ENCODE measurements at places on chromosomes 7 and 10.
A peak's percentile ranks its signal among the peaks of the same experiment; 100 is the strongest.

- DNase-seq: no peak
Observed at GRCh38 chr10:130857631-130858295, 453.8 kb downstream of the TCERG1L start.

- DNase-seq: no peak
Observed at GRCh38 chr10:116265686-116266085, 7.3 kb downstream of the GFRA1 start.

- DNase-seq: no peak
Observed at GRCh38 chr7:37318541-37318940, 130.1 kb downstream of the ELMO1 start.

DNA sequence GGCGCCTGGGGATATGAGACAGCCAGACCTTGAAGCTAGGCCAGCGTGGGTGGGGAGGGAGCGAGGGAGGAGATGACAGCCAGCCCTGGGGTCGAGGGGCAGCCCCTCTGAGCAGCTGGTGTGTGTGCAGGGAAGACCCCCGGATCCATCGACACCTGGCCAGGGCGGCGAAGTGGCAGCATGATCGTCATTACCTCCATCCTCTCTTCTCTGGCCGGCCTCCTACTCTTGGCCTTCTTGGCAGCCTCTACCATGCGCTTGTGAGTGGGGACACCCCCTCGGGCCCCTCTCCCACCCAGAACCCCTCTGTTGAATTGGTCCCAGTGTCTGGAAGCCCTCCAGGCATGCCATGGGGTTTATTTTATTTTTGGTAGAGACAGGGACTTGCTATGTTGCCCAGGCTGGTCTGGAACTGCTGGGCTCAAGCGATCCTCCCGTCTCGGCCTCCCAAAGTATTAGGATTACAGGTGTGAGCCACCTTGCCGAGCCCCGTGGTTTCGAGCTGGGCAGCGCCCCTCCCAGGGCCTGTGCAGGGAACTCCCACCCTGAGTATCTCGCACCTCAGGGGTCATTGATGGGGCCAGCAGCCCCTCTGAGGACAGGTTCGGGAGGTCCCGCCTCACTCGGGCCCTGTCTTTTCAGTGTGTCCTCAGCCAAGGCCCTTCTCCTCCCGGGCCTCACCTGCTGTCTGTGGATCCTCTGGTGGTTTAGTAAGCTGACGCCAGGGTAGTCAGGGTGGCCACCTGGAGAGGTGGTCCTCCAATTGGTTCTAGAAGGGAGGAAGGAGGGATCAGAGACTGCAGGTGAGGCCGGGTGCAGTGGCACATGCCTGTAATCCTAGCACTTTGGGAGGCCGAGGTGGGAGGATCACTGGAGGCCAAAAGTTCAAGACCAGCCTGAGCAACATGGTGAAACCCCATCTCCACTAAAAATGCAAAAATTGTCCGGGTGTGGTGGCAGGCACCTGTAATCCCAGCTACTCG lies 3.8 kb downstream of the UPK3B start:
- DNase-seq: no peak

GRCh38 chr7:537911-538634 lies 18.4 kb upstream of the PDGFA start:
- no peak for DNase-seq

GRCh38 chr7:66376264-66376945 lies 171.3 kb downstream of the TPST1 start:
- DNase-seq: no peak

DNA sequence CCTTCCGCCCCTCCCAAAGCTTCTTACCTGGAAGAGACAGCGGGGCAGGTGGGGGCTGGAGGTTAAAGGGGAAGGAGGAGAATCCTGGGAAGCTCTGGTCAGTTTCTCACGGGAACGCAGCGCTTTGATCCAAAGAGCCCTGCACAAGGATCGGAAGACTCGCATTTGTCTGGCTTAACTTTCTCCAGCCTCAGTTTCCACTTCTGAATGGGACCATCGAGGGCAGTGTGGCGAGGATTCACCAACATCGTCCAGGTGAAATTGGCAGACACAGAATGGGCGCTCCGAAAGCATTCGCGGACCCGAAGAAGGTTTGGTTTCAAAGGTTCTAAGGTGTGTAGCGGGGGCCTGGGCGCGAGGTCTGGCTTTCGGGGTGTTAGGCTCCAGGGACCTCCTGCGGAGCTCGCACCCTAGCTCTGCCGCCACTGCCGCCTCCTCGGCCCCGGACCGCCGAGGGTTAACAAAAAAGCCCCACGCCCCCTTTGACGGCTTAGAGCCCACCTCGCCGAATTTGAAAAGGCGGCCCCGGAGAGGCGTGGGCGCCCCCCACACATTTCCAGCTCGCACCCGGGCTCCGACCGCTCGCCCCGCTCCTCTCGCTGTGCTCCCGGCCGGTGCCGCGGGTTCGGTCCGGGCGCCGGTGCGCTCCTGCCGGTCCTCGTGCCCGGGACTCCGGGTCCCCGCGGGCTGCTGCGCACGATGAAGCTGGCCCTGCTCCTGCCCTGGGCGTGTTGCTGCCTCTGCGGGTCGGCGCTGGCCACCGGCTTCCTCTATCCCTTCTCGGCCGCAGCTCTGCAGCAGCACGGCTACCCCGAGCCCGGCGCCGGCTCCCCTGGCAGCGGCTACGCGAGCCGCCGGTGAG lies at the start of gene COL26A1:
Gene COL26A1, plus strand, starts transcription at position 542 of the 862 bp plus-strand sequence. Its CDS starts 158 bp downstream, at position 700.
- DNase-seq: peak; percentile 45

DNA sequence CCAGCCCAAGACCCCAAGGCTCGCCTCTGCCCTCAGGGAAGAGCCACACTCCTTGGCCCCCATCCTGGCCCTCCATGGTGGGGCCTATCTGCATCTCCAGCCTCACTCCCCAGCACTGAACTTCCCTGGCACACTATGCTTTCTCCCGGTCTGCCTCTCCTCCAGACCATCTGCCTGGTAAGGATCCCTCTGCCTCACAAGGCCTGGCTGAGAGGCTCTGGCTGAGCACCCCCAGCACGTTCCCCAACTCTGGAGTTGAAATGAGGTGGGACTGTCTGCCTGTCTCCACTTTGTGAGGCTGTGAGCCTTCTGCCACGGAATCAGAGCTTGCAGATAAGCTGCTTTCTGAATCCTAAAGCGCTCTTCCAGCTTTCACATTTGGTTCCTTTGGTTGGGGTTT lies 220.7 kb downstream of the TNS3 start:
- DNase-seq: no peak

- DNase-seq: no peak
Observed at GRCh38 chr10:18376650-18377049, 236.4 kb downstream of the CACNB2 start.

GRCh38 chr7:46525876-46526275 lies 604.8 kb upstream of the IGFBP3 start:
- peak; percentile 90 for DNase-seq

- DNase-seq: no peak
Observed at GRCh38 chr7:100720671-100721504, 620 bp downstream of the EPO start.

- DNase-seq: no peak
Observed at GRCh38 chr10:3708852-3709251, 76.2 kb downstream of the KLF6 start.

DNA sequence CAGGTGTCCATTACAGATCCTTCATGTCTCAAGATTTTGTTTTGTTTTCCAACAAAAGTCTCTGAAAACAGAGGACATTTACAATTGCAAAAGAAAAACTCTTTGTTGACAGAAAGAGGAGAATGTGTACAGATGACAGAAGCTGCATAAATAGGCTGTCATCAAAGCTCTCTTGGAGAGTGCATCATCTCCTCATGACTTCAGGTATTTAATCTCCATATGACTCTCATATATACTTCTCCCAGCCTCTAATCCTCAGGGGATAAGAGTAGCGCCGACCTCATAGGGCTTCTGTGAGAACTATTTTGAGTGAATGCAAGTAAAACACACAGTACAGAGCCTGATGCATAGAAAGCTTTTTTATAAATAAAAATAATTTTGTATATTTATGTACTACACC lies 48.1 kb upstream of the SEPTIN7 start:
- DNase-seq: no peak

DNA sequence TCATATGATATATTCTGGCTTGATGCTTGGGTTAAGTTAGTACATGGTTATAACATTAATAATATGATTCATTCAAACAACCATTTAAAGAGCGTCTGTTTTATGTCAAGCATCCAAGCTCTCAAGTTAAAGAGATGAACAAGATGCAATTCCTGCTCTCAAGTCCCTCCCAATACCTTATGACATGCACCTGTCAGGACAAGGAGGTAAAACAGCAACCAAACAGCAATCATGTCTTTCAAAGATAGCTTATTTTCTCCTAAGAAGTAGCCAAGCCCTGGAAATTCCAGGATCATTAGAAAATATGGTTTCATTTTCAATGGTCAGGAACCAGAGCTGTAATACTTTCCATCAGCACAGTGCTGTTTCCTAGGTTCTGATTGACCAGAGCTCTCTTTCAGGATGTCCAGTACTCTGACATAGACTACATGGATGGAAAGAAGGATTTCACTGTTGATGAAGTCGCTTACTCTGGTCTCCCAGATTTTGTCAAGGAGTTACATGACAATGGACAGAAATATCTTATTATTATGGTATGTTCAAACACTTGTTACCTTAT lies 29.0 kb downstream of the MGAM2 start:
- DNase-seq: no peak

GRCh38 chr7:80324032-80324431 lies 187.8 kb downstream of the GNAT3 start:
- DNase-seq: no peak

DNA sequence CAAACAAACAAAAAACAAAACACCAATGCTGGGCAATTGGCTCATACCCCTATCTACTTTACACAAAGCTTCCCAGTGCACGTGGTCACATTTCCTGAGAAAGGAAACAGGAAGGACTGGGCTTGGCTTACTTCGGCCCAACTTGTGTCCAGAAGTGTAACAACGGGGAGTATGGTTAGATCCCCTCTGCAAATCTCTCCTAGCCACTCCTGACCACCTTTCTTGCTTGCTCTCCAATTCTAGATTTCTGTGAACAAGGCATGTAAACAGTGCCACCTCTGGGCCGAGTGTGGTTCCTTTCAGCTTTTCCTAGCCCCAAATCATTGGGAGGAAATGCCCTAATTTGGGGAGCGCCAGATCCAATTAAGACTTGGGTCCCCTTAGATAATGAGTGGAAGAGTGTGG lies 21.0 kb upstream of the FRAT2 start:
- no peak for DNase-seq

DNA sequence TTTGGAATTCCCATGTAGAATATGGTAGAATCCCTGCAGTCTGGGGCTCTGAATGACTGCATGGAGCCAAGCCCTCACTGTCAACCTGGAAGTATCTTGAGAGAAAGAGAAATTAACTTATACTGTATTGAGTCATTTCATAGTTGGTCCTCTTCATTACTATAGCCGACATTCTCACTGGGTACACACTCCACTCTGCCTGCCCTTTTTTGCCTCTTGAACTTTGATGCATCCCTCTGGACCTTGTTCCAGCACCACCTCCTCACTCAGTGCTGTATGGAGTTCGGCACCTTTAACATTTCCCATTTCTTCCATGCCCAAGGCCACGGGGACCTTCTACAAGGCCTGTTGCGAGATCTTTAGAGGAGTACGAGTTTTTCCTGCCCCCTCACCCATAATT lies 4.6 kb upstream of the ARHGAP22 start:
- DNase-seq: no peak

DNA sequence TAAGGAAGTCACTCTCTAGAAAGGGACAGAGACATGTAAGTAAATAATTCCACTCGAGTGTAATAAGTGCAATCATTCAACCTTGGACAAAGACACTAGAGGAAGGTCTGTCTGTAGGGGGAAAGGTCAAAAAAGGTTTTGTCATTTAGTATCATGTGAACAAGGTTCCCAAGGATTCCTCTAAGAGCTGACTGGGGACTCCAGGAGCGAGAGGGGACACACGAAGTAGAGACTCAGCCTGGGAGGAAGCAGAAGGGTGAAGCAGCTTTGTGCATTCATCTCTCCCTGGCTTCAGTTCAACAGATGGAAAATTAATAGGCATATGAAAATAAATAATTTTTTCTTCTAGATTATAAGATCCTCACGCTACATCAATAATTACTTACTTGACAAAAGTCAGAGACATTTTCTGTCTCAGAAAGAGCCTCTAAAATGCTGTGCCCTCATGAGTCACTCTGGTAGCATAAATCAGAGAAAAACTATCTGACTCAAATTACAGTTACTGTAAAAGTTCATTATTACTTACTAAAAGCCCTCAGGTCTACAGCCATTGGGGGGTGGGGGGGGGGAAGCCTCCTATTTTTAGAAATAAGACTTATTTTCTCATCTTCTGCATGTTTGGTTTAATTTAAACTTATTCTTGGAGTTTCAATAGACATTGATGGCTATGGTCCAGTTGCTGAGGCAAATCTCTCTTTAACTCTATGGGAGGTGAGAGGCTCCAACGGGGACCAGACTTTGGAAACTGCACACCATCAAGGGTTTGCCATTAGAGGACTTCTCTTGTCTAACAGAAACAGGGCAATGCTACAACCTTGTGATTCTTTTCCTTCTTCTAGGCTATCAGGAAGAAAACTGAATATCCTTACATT lies 275.1 kb upstream of the KLF14 start:
- no peak for DNase-seq

All from RPMI8226 (cell line).